ENCODE measurements at places on chromosomes 5 and 9. TPM values are rescaled to one million over a fixed set of nuclear protein-coding genes. Genes with fewer than 3 reads are reported as not detected.

GRCh38 chr9:129198319-129199043, 20.4 kb upstream of the IER5L start:
- DNase-seq = no peak

DNA sequence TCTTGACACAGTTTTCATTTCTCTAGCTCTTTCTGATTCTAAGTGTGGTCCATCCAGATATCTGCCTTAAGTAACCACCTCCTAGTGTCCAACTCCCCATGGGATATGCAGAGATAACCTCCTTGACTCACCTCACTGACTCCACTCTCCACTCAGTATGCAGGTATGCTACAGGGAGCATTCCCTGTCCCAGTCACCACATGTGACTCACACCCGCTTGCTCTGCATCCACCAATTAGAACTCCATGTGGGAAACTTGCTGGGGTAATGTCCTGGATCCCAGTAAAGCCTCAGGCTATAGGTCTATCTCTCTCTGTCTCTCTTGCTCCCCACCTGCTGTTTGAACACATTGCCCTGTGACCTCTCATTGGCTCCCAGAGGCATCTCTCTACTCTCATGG, 563.9 kb downstream of the HTR1A start:
- no peak for DNase-seq

DNA sequence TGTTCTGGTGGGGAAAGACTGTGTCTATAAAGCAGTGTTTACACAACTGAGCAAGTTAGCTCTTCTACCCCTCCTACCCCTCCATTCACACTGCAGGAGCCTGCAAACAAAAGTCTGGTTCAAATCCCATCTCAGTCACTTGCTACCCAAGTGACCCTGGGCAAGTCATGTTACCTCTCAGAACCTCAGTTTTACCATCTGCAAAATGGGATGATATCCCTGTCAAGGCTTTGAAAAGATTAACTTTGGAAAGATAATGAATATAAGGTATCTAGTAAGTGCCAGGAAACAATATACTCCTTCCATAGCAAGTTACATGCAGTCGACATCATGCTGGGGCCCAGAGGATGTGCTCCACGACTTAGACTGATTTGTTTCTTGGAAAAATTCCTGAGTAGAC, 161.5 kb downstream of the SEC61B start:
- DNase-seq = no peak

DNA sequence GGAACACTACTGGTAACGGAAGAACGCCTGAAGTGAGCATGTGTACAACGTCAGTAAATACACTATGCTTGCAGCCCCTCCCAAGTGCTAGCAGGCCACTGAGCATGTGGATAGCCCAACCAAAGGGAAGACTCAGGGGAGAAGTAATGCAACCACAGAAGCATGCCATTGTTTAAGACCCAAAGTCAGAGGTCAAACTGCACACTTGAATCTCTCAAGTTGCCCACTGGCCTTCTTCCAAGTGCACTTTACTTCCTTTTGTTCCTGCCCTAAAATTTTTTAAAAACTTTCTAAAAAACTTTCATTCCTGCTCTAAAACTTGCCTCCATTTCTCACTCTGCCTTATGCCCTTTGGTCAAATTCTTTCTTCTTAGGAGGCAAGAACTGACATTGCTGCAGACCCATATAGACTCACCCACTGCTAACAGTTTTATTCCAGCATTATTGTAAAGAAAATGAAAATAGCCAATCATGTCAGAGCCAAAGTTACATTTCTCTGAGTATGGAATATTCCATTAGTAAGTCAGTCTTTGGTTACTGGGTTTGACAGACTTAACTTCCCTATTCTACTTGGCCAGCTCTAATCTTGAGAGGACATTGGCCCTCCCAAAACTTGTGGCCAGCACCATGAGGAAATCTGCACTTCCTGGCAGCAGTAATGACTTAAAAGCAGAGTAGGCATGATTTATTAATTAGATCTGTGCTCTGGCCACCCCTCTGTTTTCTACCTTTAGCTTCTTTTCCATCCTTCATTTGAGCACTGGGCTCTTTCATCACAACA, 76.9 kb downstream of the TSSK1B start:
- no peak for DNase-seq

GRCh38 chr5:175795959-175796358, 75.4 kb upstream of the CPLX2 start:
- no peak for DNase-seq

DNA sequence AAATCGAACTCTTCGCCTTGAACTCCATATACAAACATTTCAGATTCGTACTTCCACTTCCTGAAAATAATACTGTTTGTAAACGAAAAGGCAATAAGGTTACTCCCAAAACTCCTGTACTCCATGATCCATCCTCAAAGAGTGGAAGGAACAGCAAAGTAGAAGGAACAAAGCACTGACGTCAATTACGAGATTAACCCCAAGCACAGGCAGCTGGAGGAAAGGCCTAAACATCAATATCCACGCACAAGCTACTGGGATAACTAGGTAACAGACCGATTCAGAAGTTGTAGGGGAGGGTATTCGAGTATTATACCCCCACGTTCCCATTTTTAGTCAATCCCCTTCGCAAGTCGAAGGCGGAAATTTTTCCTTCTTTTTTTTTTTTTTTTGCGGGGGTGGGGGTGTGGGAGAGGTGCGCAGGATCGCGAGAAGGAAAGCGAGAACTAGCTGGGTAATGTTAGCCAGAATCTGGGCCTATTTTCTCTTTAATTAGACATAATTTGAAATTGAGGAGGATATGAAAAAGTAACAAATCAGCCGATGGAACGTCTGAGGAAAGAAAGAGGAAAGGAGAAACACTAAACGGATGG, 909 bp downstream of the AFF4 start:
- DNase-seq = peak; percentile 39

DNA sequence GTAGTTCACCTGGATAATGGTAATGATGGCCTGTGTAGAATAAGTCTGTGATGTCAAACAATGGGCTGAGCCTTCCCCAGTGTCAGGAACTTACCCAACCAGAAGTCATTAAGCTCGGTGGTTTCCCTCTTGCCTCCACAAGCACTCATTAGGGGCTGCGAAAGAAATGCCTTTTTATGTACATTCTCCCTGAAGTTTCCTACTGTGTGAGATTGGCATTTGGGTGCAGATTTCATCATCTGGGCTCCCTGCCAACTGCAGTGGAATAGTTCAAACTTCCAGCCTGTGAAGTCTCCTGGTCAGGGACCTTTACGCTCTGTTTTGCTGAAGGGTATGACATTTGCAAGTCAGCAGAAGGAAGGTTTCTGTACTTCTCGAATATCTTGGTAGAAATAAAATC, 41.6 kb upstream of the TMEM215 start:
- DNase-seq = no peak

DNA sequence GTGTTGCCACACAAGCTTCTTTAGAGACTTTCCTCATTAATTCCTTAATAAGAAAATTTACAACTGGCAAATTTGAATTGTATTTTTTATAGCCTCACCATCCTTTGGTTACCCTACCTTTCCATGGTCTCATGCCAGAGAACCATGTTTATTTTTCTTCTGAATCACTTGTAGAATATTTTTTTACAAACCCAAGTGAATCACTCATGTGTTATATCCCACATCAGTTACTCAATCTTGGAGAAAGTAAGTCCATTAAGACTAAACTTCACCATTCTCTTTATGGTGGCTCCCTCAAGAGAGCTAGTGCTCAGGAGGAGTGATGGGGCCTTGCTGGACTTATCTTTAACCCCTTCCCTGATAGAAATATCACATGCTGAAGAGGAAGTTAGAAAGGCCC, 128.9 kb downstream of the SUSD1 start:
- DNase-seq = no peak

GRCh38 chr9:129411501-129412175, 209.3 kb downstream of the C9orf50 start:
- DNase-seq = no peak

DNA sequence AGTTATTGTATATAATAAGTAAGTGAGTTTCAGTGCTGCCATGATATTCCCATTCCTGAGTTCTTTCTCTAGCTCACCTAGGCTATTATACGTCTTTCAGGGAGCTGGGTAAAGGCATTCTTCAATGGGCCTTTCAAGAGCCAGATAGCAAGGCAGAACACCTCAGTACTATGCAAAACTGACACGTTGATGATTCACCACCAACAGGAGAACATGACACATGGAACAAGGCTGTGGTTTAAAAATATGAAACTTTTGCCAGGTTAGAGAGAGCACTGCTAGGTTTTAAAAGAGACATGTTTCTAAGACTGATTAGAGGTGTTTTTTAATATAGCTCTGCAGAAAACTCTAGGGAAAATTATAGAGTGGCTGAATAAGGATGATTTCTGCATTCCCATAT, 95.9 kb downstream of the UGCG start:
- peak; percentile 45 for DNase-seq

DNA sequence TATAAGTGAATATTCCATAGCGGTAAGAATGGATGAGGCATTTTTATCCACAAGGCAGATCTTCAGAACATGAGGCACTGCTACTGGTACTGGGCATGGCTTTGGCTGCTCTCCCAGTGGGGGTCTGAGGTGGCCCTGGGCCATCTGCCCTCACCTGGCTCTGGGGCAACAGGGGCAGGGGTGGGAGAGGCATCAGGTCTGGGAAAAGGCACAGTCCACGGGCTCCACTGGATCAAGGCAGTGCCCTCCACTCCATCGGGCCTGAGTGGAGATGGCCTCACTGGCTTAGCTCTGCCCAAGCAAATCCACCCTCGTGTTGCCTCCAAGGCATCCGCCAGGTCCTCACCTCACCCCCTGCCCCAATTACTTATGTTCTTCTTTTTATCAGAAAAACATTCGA, 10.9 kb upstream of the NKD2 start:
- DNase-seq = no peak

DNA sequence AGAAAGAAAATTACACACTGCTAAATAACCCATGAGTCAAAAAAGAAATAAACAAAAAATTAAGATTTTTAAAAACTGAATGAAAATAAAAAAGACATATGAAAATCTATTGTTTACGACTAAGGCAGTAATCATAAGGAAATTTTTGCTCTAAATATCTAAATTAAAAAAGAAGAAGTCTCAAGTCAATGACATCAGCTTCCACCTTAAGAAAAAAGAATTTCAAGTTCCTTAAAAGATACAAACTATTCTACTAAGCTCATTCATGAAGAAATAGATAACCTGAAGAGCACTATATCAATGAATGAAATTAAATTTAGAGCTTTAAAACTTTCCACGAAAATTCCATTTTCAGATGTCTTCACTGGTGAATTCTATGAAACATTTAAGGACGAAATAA, 15.7 kb upstream of the STARD4 start:
- no peak for DNase-seq

GRCh38 chr9:88742483-88742882, 207.5 kb downstream of the NXNL2 start:
- DNase-seq = no peak

GRCh38 chr5:148729182-148729581, 74.9 kb upstream of the HTR4 start:
- no peak for DNase-seq

- DNase-seq = no peak
Measured at GRCh38 chr9:131724683-131725082, 15.2 kb downstream of the RAPGEF1 start.

GRCh38 chr9:111949919-111950318, 53.3 kb downstream of the UGCG start:
- no peak for DNase-seq

DNA sequence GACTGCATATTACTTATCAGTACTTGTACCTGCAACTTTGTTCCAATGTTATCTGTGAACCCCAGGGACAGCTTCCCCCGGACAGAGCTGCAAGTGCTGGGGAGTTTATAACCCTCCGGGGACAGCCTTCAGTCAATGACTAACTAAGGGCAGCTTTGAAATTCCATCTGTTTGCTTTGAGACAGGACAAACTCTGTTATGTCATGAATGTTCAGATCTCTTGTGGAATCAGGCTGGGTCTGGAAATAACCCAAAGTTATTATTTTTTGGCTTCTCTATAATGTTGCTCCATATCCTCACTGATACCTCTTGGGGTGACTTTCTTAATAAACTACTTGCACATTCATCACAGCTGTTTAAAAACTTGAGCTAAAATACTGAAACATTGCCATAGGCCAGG, 617.5 kb upstream of the TLE4 start:
- no peak for DNase-seq

GRCh38 chr5:119418606-119419100, 33.6 kb upstream of the HSD17B4 start:
- DNase-seq = no peak

- no peak for DNase-seq
Measured at GRCh38 chr9:92353051-92353450, 27.3 kb downstream of the CENPP start.

- no peak for DNase-seq
Measured at GRCh38 chr9:6658628-6659353, 13.3 kb upstream of the GLDC start.

GRCh38 chr5:174876-175465, 16.3 kb upstream of the LRRC14B start:
- DNase-seq = no peak

GRCh38 chr5:117131876-117132275, 557.3 kb upstream of the SEMA6A start:
- no peak for DNase-seq

DNA sequence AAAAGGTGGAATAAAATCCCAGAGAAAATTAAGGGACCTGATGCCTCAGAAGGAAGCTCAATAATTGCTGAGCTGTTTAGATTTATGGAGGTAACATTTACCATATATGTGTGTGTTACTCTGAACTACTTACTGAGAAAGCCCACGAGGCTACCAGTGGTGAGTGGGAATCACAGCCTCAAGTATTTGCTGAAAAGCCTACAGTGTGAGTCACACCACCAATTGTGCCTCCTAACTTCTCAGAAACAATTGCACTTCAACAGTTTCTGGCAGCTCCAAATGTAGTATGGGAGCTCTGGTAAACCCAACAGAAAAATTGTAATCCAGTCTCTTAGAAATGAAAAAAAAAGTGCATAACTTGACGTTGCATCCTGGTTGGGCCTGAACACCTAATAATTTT, 551.6 kb downstream of the PRDM9 start:
- DNase-seq = no peak

- no peak for DNase-seq
Measured at GRCh38 chr5:150575745-150576448, 64.6 kb upstream of the SYNPO start.

The DPH7 gene
- total RNA-seq = 26.6 TPM

The ANKDD1B gene
- total RNA-seq = not detected

The SV2C gene
- 0.02 TPM for total RNA-seq

The IFNA2 gene
- total RNA-seq = not detected

The PFN3 gene
- not detected for total RNA-seq

The TSLP gene
- total RNA-seq = 0.55 TPM

The PCDHGB7 gene
- total RNA-seq = not detected

The PCDH1 gene
- total RNA-seq = not detected

The TTLL11 gene
- 0.97 TPM for total RNA-seq

The TXNDC8 gene
- not detected for total RNA-seq

The GGTA1 gene
- total RNA-seq = not detected

The APBA1 gene
- 0.26 TPM for total RNA-seq

The SPATA31C2 gene
- not detected for total RNA-seq

The PPP1R26 gene
- total RNA-seq = 4.9 TPM

The DMRT2 gene
- total RNA-seq = 0.24 TPM

The SLC46A2 gene
- total RNA-seq = not detected

The ATP6V1G1 gene
- total RNA-seq = 32.1 TPM

The CDKN2B-AS1 gene
- total RNA-seq = 0.87 TPM

The PPP2R2B gene
- total RNA-seq = 1.1 TPM

The LRRC70 gene
- 0.34 TPM for total RNA-seq

All from activated CD4-positive, alpha-beta memory T cell treated with anti-CD3 and anti-CD28 coated beads for 36 hours (primary cell).